ENCODE measurements at places on chromosomes 12 and 14.
A peak's percentile ranks its signal among the peaks of the same experiment; 100 is the strongest.

DNA sequence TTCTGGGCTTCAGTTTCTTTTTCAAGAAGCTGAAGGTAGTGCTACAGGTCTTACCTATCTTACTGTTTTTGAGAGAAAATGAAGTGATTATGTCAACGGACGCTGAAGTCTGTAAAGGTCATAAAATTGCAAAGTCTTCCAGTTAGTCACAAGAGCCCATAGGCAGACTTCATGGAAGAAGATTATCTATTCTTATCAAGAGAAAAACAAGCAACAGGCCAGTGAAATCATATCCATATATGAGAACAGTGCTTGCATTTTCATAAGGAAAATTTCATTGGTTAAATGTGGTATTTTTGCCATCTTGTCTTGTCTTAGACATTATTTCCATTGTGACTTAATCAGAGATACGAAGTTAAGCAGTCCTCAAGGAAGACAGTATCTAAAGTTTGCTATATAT is 412.7 kb upstream of the SEL1L start:
- no peak for DNase-seq

- DNase-seq = no peak
Observed at GRCh38 chr14:41521891-41522290, 84.8 kb upstream of the LRFN5 start.

DNA sequence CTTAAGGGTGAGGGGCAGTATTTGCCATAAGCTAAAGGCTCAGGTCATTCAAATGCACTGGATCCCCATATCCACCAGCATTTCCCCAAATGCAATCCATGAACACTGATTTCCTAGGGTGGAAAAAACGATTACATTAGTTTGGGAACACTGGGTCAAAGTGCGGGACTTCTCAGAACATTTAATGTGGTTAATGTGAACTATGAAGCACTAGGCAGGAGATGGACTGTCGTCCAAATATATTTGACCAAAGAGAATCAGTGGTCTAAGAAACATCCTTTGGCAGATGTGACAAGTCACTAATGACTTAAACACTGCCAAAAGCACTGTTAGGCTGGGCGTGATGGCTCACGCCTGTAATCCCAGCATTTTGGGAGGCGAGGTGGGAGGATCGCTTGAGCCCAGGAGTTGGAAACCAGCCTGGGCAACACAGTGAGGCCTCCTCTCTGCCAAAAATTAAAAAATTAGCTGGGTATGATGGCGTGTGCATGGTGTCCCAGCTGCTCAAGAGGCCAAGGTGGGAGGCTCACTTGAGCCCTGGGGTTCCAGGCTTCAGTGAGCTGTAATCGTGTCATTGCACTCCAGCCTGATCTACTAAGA is 205.4 kb downstream of the CALM1 start:
- DNase-seq = no peak

DNA sequence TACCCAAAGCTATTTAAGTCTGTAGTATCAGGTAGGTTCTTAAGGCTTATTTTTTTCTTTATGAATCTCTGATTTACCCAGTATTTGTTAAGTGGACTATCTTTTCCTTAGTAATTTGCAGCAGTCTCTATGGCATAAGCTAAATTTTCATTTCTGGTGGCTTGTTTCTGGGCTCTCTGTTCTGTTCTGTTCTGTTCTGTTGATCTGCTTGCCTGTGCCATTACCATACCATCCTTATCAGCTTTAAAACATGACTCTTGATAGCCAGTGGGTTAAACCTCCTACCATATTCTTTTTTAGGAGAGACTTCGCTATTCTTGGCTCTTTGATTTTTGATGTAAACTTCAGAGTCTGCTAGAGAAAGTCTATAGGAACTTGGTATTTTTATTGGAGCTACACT is 46.8 kb downstream of the PCNX1 start:
- no peak for DNase-seq

- no peak for DNase-seq
Observed at GRCh38 chr12:44846826-44847225, 29.3 kb downstream of the NELL2 start.

DNA sequence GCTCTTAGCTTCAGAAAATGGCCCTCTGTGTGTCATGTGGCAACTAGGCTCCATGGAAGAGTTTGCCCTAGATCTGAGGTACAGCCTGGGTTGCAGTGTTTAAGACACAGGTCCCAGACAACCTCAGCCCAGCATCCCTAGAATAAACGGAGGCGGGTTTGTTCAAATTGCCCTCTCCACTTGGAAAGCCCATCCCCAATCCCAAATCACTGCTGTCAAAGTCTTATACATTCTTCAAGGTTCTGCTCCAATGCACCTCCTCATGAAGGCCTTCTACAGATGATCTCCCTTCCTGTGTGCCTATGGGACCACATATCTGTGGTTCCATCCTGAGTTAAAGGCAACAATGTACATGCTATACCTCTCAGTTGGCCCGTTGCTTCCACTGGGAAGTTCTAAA is 289.8 kb downstream of the DPF3 start:
- DNase-seq = peak; percentile 22

DNA sequence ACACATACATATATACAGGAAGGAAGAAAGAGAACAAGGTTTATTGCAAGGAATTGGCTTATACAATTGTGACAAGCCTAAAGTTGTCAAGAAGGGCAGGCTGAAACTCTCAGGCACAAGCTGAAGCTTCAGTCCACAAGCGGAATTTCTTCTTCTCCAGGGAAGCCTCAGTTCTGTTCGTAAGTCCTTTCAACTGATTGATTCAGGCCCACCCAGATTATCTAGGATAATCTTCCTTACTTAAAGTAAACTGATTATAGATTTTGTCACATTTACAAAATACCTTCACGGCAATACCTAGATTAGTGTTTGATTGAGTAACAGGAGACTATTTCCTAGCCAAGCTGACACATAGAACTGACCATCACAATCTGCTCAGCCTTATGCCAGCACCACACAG is 81.5 kb upstream of the TMEM260 start:
- DNase-seq = no peak
